ENCODE measurements at places on chromosomes 12 and 14.

GRCh38 chr14:96574171-96574632, 72.0 kb downstream of the PAPOLA start:
- DNase-seq, result no peak

GRCh38 chr14:74517731-74518130, 24.2 kb downstream of the ISCA2 start:
- no peak for DNase-seq

DNA sequence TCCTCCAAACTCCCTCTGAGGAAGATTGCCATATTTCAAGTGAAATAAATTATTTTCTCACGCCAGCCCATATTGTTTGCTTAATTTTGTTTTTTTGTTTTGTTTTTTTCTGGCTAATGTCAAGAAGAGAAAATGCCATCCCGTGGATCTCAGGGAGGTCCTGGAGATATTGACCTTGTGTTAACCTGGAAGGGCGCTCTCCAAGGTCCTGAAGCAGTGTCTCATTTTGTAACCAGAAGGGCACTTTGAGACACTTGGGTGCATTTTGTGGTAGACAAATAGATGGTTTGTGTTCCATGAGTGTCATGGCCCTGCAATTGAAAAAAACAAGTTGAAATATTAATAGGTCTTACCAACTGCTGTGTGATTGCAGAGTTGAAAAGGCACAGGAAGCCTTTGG, 268.9 kb downstream of the SUDS3 start:
- no peak for DNase-seq

- no peak for DNase-seq
Observed at GRCh38 chr14:33486332-33486890, 464.5 kb downstream of the EGLN3 start.

DNA sequence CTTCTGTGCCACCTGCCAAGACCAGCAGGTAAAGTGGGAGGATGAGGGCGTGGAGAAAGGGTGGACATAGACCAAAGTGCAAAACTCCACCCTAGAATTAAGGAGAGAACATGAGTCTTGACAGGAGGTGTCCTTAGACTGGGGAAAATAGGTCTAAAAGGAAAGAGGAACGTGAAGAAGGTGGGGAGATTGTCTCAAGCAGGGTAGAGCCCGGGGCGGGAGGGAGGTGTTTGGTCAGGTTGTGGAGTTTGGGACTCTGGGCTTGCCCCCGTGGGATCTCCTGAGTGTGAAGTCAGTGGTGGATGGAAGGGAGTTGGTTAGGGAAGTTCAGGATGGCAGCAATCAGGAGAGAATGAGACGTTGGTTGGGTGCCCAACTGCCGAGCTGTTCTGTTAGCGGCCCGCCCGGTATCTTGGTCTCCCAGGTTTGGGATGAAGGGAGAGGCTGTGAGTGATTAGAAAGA, 386 bp downstream of the DGKA start:
- DNase-seq, result no peak

Data from fibroblast of skin of right quadriceps (primary cell).